HL-60 (cell line): ENCODE measurements at places on chromosomes 2 and 18.

DNA sequence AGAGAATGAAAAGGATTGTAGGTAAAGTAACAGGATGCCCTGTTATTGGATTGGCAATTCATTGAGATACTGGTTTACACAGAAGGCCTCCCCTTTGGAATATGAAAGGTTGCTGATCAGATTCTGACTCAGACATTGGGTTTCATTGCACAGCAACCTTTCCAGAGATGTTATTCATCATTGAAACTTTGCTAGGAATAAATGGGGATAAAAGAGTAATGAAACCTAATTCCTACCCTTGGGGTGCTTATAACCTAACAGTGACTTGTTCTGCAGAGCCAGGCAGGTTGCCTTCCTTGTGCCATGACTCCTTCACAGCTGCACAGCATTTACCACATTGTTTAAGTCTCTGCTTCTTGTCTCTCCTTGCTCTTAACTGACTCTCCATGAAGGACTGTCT is 5.0 kb downstream of the NAB1 start:
- DNase-seq = no peak

GRCh38 chr2:152635635-152636298 is 81.5 kb downstream of the PRPF40A start:
- DNase-seq = peak; percentile 58

- no peak for DNase-seq
These were observed 147.9 kb downstream of the GALNT3 start for GRCh38 chr2:165645930-165646831.

DNA sequence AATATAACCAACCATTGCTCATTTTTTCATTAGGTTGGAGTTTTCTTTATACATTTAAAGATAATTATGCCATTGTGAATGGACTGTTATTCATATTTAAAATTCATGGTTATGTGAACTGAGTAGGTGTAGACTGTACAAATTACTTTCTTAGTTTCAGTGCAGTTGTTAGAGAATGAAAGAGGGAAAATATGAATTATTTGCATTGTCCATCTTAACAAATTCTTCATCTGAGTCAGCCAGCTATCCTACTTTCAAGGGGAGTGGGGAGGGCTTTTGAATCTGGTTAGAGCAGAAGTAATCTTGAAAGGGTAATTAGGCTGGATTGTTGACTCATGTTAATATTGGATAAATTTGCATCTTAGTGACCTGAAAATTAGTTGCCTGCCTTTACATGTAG is 212.0 kb downstream of the MCFD2 start:
- no peak for DNase-seq

- no peak for DNase-seq
These were observed 146.7 kb downstream of the PDE1A start for GRCh38 chr2:182280118-182280517.

DNA sequence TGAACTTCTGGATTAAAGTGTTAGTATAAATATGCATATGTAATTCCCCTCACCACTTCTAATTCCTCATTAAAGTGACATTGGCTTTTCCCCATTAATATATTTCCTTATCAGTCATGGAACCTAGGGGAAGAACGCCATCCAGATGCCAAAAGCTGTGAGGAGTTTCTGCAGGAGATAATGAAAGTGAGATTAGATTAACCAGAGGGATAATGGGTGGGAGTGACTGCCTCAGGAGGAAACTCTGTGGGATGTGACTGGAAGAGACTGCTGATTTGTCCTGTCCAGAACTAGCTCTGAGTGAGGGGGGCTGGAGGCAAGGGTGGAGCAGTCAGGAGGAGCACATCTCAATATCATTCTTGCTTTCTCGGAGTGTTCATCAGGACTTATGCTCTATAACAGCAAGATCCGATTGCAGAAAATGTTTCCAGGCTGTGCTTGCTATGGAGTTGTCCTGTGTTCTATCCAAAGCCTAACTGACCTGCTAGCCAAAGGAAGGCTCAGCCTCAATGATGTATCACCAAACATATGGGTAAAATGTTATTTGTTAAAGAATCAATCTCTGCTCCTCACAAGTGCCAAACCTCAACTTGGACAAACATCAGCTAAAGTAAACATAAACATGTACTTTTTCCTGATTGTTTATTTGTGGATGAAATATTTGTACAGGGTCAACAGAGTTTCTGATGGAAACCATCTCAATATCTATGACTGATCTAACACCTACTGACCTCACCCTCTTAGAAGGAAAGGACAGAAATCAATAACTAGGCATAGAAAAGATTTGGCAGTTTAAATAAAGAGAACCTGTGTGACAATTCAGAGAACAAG is 118.5 kb downstream of the ASXL3 start:
- no peak for DNase-seq

DNA sequence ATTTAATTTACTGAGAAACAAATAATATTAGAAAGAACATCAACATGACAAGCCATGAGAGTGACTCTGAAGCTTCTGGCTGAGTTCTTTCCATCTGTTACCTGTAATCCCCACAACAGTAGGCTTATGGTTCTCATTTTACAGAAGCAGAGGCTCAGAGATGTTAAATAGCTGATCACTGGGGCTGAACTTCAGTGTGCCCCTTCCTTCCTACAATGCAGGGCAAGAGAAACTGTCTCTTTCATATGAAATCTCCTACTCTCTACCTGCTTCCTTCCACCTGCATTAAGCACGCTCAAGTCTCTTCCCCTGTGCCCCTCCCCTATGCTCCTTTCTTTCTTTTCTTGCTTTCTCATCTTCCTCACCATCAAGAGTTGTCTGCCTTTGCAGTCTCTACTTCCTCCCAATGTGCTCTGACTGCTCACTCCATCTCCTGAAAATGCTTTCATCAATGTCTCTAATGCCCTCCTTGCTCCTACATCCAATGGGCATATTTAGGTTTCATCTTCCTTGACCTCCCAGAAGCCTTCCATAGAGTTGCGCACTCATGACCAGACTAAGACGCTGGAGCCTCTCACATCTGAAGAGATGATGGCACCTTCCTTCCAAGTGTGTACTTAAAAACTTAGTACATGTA is 23.7 kb downstream of the APOB start:
- DNase-seq = no peak

GRCh38 chr2:71507476-71507875 is 54.1 kb downstream of the DYSF start:
- no peak for DNase-seq
